Midbrain (tissue), 1 donor: ENCODE measurements at places on chromosomes 16 and 17.

DNA sequence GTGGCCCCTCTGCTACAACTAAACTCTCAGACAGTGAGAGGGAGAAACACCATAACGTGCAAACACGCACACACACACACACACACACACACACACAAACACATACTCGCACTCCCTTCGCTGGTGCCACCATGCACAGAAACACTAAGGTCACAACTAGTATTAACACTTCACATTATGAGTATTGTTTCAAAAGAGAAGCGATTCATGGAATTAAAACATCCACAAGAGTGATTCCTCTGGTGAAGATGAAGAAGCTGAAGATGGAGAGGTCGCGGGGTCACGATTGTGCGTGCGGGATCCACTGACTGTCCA is 7.1 kb upstream of the GHDC start:
- DNase-seq = no peak

DNA sequence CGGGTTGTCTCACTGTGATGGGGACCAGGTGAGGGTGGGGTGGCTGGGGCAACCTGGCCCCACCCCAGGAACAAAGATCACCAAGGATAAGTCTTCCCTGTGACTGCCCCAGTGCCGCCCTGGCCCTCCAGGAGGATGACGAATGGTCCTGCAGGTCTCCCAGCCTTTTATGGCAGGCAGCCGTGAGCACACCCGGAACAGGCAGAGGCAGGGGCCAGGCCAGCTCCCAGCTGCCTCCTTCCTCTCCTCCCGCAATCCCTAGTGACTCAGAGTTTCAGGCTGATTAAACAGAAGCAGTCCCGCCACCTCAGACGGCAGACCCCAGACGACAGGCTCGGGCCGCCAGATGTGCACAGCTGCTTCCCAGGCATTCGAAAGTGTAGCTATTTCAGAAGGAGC is 13.3 kb downstream of the JUP start:
- no peak for DNase-seq

DNA sequence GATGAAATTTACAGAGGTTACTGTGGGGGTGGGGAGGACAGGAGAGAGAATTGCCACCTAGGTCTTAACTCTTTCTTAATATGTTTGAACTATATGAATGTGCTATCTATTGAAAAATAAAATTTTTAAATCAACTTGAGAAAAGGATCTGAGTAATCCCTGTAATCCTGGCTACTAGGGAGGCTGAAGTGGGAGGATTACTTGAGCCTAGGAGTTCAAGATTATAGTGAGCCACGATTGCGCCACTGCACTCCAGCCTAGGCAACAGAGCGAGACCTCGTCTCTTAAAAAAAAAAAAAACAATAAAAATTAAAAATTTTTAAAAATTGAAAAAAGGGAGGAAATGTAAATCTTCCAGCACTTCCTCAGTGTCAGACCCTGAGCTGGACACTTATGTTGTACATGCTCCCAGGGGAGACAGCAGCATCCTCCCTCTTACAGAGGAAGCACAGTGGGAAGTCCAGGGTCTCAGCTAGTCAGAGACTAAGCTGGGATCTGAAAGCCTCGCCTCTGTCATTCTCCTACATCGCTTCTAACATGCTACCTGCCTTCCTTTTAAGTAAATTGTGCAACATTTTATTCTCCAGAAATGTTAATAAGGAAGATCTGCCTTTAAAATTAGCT is 21.9 kb downstream of the PMM2 start:
- no peak for DNase-seq

GRCh38 chr16:86321491-86321890 is 188.8 kb upstream of the FOXF1 start:
- no peak for DNase-seq

- DNase-seq = peak; percentile 58
These were observed 62.2 kb downstream of the UTP18 start for GRCh38 chr17:51322390-51323029.

GRCh38 chr16:84018710-84019109 is 23.9 kb downstream of the SLC38A8 start:
- no peak for DNase-seq

DNA sequence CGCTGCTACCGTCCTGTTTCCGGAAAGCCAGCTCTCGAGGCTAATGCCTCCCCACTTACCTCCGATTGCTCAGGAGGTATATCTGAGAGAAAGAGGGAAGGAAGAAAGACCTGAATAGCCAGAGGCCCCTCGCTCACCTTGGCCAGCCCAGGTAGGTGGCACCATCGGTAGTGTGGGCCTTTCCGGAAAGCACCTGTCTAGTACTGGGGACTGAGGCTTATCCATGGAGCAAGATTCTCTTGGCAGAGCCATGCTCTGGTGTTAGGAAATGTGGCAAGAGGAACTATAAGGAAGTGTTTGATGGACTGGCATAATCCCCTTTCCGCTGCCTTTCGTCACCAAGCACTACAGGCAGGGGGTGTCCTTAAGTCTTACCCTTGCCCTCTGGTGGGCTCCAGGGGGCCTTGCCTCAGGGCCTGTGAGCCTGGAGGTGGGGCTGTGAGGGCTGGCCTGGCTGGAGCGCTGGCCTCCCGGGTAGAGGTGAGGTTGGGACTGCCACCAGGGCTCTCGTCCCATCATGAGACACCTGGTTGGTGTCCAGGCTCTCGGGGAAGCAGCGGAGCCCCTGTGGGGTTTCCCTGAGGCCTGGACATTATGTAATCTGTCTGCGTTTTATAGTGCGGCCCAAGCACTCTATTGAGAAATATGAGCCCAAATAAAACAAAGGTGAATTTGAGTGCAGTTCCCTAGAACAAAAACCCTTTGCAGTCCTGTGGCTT is 2.9 kb downstream of the CMIP start:
- no peak for DNase-seq

- no peak for DNase-seq
These were observed 26.2 kb downstream of the CHD9 start for GRCh38 chr16:53081032-53081424.

DNA sequence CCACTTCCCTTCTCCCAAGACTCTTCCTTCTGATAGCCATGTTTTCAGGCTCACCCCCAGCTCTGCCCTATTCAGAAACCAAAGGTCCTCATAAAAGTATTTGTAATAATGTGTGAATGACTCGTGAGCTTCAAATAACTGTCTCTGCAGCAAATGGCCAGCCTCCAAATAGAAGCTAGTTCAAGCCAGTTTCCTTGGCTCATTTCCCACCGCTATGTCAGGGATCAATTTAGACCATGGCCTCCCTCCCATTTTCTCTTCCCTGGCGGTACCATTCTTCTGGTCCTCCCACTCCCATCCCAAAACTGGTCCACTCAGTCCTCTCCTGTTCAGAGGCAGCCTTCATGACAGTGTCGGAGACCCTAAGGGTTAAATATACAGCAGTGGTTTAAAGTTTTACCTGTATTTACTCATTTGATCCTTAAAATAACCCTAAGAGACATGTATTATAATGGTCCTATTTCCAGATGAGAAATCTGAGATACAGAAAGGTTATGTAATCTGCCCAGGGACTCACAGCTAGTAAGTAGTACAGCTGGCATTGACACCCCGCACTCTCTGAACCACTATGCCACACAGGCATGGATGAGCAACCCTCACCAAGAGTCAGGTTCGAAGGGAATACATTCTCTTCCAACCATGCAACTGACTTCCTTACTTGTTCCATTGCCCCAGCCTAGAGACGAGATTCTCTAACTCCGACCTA is 42.9 kb downstream of the GAS7 start:
- no peak for DNase-seq

- DNase-seq = no peak
These were observed 138.7 kb upstream of the RPH3AL start for GRCh38 chr17:491086-492021.

- no peak for DNase-seq
These were observed 60.4 kb downstream of the PDPK1 start for GRCh38 chr16:2598133-2598641.

DNA sequence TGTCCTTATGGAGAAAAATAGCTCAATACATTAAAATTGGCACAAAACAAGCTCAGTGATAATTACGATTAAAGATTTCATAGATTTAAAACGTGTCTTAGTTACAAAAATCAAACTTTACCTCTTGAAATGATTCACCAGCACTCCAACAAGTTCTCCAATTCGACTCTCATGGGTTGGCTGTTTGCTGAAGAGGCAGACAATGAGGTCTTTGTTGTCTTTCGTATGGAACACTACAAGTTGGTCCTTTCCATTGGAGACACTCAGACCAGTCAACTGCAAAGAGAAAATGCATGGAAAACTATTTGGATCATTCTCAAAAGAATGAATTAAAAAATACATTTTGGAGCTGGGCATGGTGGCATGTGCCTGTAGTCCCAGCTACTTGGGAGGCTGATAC is 118.2 kb downstream of the CDK5R1 start:
- peak; percentile 2 for DNase-seq

DNA sequence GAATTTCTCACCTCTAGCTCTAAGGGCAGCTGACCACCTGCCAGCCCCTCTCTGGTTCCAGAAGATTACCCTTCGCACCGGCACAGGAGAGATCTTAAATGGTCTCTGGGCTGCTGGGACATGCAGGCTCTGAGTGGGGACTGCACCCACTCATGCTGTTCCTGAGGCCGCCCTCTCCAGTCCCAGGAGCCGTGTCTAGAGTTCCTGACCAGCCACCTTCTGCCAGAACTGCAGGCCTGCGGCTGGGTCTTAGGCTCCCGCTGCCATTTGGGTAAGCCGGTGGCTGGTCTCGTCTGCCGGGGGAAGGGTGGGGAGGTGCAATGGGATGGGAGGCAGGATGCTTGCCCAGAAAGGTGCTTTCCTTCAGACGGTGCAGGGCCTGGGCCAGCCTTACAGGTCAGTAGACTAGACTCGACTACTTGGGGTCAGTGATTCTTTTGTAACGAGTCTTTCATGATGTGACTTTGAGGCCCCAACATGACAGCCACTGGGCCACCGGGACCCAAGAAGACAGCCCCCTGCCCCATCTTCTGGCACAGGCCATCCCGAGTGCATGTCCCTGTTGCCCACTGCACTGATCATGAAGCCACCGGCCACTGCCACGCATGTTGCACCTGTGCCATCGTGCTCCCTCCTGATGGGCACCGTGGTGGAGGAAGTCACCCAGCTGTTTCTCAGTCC is 26.4 kb downstream of the B9D1 start:
- no peak for DNase-seq

DNA sequence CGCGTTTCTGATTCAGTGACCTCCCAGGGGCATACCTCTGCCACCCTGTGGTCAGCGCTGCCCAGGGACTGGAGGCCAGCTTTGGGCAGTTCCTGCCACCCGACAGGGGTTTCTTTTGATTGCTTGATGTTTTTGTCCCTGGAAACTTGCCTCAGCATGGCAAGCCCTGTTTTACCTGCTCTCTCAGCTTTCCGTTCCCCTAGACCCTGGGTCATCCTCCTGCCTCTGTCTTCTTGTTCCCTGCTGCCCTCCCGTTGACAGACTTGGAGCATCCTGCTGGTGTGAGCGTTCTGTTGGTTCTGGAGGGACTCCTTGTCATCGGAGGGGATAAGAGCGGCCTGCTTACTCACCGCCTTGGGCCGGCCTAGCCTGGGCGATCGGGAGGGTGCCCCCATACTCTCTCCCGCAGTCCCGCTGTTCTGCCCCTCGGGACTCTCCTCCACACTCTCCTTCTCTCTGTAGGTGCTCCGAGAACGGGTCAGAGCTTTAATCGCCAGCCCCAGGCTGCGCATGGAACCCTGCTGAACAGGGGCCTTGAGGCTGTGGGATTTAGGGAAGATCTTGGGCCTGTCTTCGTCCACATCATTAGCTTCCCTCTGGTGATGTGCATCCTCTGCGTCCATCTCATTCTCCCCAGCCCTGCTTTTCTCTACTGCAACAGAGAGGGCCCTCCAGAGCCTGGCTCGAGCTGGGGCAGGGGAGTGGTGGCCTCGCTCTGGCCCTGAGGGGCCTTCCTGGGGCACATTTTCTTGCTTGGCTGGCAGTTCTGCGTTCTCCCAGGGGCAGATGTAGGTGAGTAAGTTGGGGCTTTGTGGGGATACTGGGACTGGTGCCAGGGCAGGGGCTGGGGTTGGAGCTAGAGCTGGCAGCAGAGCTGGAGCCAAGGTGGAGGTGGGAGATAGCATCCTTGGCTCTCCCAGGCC is 13.7 kb downstream of the GPR179 start:
- no peak for DNase-seq

DNA sequence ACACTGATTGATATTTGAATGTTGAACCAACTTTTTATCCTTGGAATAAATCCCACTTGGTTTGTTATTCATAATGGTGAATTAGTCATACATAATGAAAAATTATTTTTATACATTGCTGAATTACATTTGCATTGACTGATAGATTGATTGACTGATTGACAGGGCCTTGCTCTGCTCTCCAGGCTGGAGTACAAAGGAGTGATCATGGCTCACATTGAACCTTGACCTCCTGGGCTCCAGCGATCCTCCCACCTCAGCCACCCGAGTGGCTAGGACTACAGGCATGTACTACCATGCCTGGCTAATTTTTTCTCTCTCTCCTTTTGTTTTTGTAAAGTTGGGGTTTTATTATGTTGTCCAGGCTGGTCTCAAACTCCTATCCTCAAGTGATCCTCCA is 97.8 kb downstream of the ARHGAP44 start:
- DNase-seq = no peak

DNA sequence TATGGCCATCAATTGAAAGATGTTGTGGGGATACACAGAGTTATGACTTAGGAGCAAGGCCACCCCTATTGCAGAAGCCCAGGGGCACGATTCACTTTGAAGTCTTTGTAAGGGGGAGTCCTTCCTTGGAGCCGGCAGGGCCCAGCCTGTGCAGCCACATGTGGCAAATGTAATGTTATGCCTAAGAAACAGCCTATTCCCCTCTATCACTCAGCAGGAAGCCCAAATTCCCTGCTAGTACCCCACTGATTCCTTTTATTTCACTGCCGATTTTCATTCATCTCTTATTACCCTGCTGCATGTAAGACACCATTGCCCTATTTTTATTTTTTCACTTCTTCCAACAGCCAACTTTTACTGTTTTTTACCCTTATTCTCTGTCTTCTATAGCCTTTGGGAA is 233.2 kb downstream of the PMP22 start:
- DNase-seq = no peak

DNA sequence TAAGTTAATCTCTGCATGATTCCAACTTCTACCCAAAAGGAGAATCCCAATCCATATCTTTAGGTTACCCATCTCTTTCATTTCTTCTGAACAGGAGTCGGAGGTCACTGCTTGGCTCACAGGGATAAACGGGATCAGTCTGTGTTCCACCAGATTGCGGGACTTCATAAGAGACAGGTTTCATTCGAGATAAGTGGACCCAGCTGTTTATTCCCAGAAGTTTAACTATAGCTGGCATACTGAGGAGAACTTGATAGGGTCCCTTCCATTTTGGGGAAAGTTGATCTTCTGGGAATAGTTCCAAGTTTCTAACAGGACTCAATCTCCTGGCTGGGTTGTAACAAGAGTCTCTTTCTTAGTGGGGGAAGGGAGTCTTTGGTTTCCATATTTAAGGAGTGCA is 45.4 kb upstream of the ARL4D start:
- DNase-seq = no peak

- DNase-seq = peak; percentile 63
These were observed at the start of gene ORAI3 for GRCh38 chr16:30948667-30949649. Gene ORAI3, plus strand, starts transcription at chr16:30949068. Its CDS starts 222 bp downstream, at chr16:30949290.

DNA sequence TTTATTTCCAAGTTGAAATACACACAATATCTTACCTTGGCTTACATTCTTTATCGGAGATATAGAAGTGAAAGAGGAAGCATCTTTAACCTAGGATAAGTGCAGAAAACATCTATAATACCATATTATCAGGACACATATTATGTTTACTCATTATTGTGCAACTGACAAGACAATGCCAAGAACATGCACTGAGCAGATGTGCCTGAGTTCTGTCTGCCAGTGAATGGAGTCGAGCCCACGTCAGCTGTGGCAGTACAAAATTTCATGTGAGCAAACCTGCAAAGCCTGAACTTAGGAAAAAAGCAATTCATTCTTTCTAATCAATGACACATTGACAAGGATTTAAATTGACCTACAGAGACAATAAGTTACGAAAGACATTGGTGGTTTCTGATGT is 154.4 kb downstream of the AXIN2 start:
- no peak for DNase-seq
